ENCODE measurements at places on chromosomes 4 and X.

DNA sequence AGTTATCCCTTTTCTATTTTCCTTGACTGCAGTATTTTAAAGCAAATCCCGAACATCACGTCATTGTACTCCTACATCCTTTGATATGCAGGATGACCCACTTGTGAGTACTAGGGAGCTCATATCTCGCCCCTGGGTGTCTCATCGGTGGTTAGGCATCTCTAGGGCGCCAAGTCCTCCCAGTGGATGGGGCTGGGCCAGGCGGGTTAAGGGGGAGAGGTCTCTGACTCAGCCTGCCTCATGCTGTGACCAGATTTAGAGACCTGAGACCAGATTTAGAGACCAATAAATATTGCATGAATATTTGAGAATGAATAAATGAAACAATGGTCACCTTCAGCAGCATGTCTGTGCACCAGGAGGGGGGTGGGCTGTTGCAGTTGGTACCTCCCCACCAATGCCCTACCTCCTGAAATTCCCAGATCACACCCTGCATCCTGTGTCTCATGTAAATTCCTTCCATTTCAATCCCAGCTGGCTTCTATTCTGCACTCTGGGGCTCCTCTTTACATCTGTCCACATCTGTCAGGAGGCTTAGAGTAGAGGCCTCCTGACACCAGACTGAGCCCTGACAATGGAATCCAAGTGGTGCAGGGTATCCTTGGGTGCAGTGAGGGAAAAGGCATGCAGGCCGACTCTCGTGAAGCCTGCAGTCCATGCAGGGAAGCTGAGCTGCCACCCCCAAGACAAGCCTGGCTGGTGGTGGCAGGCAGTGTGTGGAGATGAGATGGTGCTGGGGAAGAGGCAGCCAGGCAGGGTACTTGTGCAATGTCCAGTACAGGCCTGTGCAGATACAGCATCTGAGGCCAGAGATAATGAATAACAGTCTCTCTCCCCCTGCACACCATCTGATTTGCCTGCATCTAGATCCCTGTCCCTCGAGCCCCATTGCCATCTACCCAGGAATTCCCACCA, 5.2 kb downstream of the APLN start:
- DNase-seq, result no peak

- no peak for DNase-seq
These were observed 311.6 kb downstream of the FAM133A start for GRCh38 chrX:93985344-93986307.

GRCh38 chr4:83011689-83012199, 1.1 kb upstream of the LIN54 start:
- no peak for DNase-seq

GRCh38 chrX:16208601-16209000, 41.3 kb downstream of the MAGEB17 start:
- DNase-seq, result no peak

- DNase-seq, result no peak
These were observed 5.8 kb upstream of the DGKQ start for GRCh38 chr4:978957-979701.

GRCh38 chrX:23857363-23857762, 50.4 kb downstream of the APOO start:
- DNase-seq, result no peak

DNA sequence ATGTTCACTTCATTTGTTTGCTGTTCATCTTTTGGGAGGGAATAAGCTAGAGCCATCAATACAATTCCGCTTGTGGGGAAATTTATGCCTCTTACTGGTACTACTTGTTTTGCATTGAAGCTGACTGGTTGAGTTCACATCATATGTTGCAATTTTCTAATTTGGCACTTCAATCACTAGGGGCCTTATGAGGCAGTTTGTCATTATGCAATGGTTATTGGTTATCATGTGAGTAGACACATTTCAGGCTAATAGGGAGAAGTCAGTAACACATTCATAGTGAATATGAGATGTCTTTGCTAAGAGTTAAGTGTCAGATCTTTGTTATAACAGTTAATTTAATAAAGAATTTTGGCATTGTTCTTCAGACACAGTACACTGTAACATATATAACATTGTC, 5.0 kb downstream of the RPL36A start:
- DNase-seq, result no peak

DNA sequence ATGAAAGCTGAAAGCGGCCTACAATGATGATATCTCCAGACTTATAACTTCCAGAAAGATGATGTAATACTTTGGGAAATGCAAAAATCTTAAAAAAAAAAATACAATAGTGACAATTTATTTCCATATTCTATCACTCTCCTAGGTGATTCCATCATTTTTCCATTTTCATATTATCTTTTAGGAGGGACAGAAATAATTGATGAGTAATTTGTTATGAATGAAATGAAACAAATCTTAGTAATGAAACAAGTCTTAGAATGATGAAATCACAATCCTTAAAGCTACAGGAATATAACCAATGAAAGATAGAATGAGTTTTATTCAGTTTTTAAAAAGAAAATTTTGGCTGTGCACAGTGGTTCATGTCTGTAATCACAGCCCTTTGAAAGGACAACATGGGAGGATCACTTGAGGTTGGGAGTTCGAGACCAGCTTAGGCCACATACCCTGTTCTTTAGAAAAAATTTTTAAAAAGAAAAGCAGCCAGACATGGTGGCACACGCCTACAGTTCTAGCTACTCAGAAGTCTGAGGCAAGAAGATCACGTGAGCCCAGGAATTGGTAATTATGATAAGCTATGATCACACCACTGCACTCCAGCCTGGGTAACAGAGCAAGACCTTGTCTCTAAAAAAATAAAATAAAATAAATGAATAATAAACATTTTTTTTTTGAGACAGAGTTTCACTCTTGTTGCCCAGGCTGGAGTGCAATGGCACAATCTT, 21.7 kb downstream of the CLOCK start:
- DNase-seq, result no peak

GRCh38 chr4:129378364-129378763, 282.4 kb downstream of the C4orf33 start:
- no peak for DNase-seq

- no peak for DNase-seq
These were observed 445.7 kb downstream of the SMARCA1 start for GRCh38 chrX:129077424-129078170.

- DNase-seq, result no peak
These were observed 100.1 kb downstream of the RAB28 start for GRCh38 chr4:13384055-13384454.

DNA sequence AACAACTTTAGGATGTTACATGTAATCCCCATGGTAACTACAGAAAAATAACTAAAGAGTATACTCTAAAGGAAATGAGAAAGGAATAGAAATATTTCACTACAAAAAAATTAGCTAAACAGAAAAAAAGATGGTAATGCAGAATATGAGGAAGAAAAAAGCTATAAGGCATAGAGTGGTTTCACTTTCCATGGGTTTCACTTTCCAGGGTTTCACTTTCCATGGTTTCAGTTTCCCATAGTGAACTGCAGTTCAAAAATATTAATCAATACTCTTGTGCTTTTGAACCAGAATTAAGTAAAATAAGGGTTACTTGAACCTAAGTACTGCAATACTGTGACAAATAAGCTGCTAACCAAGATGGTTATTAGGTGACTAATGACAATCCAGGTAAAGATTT, 42.0 kb downstream of the NPFFR2 start:
- no peak for DNase-seq

DNA sequence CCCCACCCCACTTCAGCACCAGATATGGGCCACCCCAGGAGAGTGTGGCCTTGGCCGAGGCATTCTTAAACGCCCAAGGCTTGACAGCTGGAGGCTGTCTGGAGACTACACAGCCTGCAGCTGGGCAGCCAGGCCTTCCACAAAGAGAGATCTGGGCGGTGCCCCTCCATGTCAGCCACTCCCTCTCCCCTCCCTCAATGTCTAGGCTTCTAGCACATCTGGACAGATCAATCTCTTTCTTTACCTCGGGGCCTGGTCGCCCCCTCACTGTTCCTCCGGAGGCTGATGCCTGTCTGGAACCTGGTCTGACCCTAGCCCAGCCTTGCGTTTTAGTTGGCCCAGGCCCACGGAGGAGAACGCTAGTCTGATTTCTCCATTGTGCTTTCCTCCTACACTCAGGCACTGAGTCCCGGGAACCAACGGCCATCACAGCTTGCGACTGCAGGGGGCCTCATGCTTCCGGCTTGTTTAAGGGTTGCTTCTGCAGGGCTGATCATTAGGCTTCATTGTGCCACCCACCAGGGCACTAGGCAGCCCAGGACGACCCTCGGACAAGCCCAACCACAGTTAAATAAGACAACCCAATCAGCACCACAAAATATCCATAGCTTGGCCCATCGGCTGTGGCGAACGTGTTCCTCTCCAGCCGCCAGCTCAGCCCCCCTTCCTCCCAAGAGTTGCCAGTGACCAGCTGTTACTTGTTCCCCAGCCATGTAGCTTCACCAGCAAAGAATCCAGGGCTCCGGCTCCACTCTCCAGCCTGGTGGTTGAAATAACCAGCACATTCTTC, 200.6 kb downstream of the BCOR start:
- DNase-seq, result no peak

GRCh38 chr4:129148892-129149291, 52.9 kb downstream of the C4orf33 start:
- no peak for DNase-seq

DNA sequence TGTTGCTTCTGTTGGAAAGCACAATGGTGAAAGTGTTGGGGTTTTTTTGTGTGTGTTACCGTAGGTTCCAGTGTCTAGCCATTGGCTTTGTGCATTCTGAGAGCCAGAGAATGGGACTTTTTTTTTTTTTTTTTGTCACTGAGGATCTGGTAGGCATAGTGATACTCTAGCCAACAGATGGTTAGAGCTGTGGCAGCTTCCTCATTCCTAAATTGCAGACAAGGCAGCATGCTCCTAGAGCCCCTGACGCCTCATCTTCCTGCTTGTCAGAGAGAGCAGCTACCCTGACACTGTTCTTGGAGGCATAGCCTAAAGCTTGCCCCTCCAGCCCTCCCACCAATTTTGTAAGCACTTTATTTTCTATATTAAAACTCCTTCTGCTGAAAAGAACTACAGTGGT, 27.0 kb downstream of the ARHGEF9 start:
- no peak for DNase-seq

- no peak for DNase-seq
These were observed 5.0 kb downstream of the ZFX start for GRCh38 chrX:24154490-24155034.

DNA sequence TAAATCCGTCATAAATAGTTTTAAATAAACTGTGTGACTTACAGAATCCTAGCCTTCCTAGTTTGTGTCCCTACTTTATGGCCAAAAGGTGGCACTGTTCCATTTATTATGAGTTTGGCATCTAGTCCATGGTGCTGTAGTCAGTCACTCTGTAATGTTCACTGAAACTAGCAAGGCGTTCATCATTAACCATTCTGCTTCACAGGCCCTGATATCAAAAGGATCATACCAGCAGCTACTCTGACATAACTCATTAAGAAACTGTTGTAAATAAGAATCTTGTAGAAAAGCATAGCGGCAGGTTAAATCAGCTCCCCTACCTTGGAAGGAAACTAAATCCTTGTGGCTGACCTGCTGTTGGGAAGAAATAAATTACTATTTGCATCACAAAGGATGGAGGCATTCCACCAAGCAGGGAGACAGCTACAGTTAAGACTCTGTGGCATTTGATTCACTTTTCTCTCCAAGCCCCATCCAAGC, 919.6 kb upstream of the DIAPH2 start:
- no peak for DNase-seq

- DNase-seq, result no peak
These were observed 106.3 kb downstream of the CHRNA9 start for GRCh38 chr4:40441430-40441829.

DNA sequence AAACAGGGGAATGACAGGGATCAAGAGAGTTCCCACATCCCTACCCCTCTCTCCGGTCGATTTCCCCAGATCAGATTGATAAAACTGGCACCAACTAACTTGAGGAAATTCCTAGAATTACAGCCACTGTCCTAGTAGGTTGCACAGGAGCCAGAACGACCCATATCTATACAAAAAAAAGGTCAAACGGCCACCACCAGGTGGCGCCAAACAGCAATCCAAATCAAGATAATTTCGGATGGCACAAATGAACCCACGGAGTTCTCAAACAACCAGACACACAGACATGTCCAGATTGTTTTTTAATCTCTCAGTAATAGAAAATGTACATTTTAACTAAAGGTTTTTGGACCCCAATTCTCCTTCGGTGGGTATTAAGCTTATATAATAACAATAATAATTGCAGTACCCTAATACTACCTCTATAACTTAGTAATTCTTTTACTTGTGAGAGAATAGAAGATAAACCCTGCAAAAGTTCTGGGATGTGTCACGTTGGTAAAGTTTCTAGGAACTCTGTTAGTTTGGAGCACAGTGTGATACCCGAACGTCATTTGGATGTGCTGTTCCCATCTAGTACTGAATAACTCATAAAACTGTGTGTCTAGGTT, 212.6 kb downstream of the SPOCK3 start:
- no peak for DNase-seq

- no peak for DNase-seq
These were observed 837 bp downstream of the DCHS2 start for GRCh38 chr4:154490583-154491340.

- DNase-seq, result no peak
These were observed 196.8 kb upstream of the FAT1 start for GRCh38 chr4:186920483-186920882.

- no peak for DNase-seq
These were observed 217.3 kb upstream of the GK2 start for GRCh38 chr4:79625361-79625760.
